ENCODE measurements at places on chromosomes 3 and 15.

DNA sequence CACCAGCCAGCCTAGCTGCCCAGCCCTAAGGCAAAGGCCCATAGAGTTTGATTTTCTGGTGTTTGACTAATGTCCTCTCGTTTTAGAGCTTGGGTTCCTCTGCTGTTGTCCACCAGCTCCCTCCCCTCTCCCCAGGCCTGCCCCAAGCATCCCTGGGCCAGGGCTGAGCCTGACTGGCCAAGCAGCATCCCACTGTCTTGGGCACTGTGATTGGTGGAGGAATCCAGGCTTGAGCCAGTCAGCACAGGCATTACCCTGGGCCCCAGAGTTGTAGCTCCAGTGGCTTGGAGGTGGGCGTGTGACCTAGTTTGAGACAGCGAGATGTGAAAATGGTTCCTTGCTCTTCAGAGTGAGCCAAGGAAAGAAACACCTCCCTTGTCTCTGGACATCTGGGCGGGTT lies 155.3 kb upstream of the MEF2A start:
- no peak for DNase-seq

DNA sequence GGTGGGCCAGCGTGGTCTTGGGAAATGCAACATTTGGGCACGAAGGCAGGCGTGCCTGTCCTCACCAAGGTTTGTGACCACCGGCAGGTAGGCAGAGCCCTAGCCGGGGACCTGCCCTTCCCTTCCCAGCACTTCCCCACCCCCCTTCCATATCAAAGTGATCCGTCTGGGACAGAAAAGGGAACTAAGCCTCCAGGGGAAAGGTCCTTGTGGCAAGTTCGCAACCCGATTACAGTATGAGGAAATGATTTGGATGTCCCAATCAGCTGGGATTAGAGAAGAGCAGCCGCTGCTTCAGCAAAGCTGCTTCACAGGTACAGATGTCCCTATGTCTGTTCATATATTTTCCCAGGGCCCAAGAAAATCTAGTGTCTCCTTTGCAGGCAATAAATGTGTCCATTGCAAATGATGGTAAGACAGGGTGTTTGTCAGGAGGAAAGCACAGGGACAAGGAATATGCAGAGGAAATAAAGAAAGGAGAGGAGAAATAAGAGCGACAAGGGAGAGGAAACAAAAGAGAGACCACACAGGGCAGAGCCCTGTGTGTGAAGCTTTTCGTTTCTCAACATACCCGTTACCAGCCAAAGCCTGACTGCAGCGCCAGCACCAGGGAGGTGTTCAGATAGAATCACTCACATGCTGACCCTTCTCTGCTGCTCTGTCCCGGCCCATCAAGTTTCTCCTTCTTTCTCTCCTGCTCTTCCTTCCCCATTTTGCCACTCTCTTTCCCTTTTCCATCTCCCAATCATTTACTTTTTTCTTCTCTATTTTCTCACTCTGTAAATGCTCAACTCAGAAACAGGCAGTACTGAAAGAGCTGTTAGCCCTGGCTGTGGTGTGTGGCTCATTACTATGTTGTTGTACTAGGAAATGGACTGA lies 17.4 kb upstream of the SECISBP2L start:
- DNase-seq, result no peak

- DNase-seq, result no peak
Observed at GRCh38 chr3:45317710-45318109, 70.7 kb upstream of the LARS2 start.

DNA sequence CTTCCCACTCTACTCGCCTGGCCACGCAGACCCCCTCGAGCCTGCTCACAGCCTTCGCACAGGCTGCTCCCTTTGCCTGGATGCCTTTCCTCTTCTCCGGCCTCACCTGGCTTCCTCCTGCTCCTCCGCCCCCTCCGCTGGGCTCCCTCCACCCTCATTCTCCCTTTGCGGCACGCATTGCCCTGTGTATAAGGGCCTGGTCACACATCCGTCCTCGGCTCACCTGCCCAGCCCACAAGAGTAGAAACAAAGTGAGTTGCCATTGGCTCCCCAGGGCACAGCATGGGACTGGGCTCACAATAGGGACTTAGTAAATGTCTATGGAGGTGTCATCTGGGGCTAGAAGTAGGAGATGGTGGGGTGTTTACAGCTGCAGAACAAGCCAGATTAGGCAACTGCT lies 4.2 kb downstream of the PLXND1 start:
- DNase-seq, result no peak

- no peak for DNase-seq
Observed at GRCh38 chr3:177262396-177262795, 65.1 kb upstream of the TBL1XR1 start.

GRCh38 chr3:177977381-177978158 lies 558.7 kb upstream of the KCNMB2 start:
- no peak for DNase-seq

GRCh38 chr3:73848173-73848906 lies 223.6 kb upstream of the PDZRN3 start:
- no peak for DNase-seq

DNA sequence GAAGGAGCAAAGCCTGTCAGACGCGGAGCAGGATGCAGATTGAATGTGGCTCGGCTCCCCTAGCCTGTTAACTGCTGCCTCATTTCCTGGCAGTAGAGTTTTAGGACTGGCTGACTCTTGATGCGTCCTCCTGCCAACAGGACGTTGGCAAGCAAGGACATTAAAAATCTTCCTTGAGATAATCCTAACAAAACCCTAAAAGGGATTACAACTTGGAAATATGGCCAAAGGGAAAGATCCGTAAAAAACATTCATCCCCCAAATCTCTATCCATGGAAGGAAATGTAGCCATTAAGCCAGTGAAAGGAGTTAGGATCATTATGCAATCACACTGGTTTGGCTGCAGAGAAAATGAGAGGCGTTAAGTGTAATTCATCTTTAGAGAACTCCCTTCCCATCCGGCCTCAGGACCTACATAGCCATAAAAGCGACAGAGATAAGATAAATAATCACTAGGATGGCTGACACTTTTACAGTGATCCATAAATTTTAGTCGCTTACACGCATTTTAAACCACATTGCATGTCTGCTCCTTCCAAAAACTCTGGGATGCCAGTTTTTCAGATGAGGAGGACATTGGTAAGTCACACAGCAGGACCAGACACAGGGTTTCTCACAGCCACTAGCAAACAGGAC lies 44.5 kb upstream of the C3orf80 start:
- no peak for DNase-seq

DNA sequence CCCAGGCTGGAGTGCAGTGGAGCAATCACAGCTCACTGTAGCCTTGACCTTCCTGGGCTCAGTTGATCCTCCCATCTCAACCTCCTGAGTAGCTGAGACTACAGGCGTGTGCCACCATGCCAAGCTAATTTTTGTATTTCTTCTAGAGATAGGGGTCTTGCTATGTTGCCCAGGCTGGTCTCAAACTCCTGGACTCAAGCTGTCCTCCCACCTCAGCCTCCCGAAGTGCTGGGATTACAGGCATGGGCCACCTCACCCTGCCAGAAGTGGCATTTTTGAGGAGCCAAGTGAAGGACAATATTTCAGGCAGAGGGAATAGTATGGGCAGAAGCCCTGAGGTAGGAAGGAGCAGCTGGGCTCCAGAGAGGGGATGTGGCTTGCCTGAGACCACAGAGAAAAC lies 4.7 kb downstream of the ANKDD1A start:
- DNase-seq, result no peak

DNA sequence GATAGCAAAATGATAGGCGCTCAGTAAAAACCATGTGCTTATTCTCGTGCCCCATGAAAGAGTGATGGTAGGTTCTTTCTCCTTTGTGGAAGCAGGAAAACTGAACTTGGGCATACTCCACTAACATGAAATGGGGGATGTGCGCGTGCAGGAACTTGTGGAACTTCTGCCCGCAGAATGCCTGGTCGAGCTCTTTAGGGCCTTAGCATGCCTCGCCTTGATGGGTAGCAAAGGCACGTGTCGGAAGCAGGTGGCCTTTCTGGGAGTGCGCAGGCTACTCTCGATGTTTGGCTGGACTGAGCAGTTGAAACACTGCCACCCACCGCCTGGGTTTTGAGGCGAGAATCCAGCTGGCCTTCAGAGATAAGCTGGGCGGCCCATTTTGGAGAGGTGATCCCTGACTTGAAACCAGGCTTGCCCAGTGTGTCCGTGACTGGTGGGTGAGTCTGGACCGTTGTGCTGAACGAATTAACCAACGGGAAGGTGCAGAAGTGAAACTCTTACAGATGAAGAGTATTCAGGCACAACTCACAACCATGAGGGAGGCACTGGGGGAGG lies 842 bp downstream of the PCCB start:
- DNase-seq, result no peak

- no peak for DNase-seq
Observed at GRCh38 chr3:57059411-57059810, 1.1 kb upstream of the SPATA12 start.

- no peak for DNase-seq
Observed at GRCh38 chr3:21256932-21257331, 494.1 kb downstream of the ZNF385D start.

DNA sequence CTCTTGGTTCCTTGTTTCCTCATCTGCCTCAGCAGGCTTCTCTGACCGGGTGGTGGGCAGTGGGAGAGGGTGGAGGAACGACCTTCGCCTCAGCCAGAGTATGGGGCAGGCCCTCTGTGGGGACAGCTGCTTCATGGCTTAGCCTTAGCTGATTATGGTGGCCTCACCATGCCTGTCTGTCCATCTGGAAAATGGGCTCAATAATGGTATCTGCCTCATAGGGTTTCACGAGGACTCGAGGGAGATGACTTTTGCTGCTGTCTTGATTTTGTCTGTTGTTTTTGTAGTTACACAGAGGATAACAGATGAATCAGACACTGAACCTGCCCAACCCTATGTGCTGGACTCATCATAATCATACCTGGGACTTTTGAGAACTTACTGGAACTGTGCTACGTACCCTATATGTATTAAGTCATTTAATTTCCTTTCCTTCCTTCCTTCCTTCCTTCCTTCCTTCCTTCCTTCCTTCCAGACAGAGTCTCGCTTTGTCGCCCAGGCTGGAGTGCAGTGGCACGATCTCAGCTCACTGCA lies 46.5 kb downstream of the CDC25A start:
- DNase-seq, result no peak

DNA sequence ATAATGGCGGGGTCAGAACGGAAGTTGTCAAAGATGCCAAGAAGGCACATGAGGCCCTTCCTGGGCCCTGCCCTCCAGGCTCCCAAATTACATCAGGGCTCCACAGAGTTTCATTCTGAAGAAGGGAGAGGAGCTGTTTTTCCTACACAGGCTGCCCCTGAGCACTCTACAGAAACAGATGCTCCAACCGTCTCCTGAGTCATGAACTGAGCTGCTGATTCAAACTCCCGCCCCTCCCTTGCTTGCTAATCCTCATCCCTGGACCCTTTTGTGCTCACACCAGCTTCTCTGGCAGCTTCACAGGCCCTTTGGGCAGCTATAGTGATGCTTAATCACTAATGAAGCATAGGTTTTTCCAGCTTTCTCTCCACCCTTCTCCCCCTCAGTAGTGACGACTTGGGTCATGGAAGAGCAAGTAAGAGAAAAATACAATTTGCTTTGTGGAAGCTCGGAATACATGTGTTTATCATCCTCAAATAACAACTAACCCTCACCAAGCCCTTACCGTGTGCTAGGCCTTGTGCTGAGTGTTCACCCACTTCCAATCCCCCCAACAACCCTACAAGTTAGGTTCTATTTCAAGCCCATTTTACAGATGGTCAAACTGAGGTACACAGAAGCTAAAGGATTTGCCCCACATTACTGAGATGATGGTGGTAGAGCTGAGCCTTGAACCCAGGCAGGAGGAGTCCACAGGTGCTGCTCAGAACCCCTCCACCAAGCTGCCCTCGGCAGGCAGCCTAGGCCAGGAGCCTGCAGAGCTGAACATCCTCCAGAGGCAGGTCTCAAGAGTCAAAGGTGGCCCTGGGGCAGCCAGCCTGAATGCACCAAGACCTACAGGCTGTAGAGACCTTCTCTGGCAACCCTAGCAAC lies 21.9 kb downstream of the MEGF11 start:
- no peak for DNase-seq

DNA sequence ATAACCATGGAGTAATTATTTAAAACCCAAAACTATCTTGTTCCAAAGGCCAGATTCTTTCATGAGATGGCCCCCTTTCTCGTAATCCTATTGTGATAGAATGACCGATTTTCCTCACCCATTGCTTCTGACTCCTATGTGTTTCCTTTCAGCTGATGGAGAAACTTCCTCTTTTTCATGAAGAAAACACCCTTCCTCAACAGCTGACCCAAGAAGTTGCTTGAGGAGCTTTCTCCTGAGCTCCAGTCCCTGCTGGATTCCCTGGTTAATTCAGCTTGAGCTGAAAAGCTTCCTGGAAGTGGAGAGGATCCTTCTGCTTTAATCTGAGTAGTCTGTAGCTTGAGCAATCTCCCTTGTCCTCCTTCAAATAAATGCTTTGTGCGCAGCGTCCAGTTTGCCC lies 75.0 kb downstream of the BFSP2 start:
- DNase-seq, result no peak

GRCh38 chr3:66392512-66392911 lies 108.3 kb downstream of the LRIG1 start:
- no peak for DNase-seq

GRCh38 chr3:56839784-56840715 lies 38.3 kb upstream of the ARHGEF3 start:
- no peak for DNase-seq

DNA sequence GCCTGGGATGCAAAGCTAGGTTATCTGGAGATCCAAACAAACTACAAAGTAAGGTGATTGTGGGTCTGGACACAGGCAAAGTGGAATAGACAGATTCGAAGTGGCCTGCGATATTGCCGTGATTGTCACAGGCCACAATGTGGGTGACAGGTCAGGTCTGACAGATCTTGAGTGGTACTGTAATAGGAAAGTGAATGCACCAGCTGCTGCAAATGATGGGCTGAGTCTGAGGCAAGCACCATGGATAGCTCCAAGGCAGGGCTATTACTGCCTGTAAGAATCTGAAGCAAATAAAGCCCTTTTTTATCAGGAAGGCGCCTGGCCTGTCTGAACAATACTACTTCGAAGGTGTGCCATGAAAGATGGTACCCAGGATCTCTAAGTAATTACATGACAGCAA lies 10.0 kb downstream of the ARMC8 start:
- DNase-seq, result no peak

GRCh38 chr15:26294059-26294689 lies 431.0 kb upstream of the ATP10A start:
- no peak for DNase-seq

DNA sequence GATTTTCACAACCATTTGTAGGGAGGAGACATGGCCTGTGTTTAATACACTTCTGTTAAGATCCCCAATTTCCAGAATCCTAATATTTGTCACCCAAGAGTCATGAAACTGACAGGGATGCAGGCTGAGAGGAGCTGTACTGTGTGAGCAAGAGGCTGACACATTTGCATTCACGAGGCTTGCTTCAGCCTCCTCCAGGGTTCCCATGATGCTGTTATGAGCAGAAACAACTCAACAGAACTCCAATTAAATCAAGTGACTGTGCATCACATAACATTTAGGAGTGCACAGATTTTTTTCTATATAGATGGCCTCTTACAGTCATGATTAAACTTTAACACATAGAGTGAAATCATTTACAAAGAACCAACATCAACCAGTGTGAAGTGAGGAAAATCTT lies 292.3 kb upstream of the STT3B start:
- DNase-seq, result no peak

DNA sequence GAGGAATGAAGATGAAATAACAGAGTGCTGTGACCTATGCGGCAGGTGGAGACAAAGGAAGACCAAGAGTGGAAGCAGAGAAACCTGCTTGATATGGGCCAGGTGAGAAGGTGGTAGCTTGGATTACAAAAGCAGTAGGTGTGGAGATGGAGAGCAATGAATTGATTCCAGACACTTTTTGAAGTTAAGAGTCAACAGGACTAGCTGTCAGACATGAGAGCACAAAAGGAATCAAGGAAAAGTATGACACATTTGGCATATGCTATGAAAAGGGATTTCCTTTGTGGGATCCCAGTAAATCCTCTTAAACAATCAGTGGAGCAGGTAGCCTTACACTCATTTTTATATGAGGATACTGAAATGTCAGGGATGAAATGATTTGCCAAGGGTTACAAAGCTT lies 160.5 kb downstream of the GREM1 start:
- DNase-seq, result no peak
